Neural crest cell (in vitro differentiated cells): ENCODE measurements at places on chromosomes 3 and 15.

- DNase-seq, result peak; percentile 77
Measured at GRCh38 chr3:160941885-160942494, 163.2 kb downstream of the B3GALNT1 start.

DNA sequence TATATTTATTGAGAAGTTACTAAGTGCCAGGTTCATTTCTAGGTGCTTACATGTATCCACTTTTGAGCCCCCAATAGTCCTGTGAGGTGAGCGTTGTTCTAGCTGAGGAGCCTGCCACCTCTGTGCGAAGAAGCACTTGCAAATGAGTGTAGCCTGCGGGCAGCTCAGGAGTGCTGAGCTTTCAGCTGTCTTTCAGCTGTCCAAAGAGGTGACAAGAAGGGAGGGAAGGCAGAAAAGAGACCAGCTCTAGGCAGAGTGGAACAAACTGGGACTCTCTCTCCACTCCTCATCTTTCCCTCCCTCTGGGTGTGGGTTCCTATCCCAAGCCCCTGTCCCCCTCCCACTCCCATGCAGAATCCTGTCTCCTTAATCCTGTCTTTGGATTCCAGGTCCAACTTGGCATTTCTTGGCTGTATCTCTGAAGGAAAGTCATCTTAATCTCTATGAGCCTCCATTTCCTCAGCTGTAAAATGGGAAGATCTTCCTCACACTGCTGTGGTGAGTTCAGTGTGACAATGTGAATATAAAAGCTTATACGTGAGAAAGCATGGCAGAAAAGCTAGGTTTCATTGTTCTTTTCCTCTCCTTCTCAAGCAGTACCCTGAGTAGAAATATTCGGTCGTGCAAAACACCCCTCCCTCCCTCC is 6.7 kb upstream of the SRP14 start:
- DNase-seq, result no peak

DNA sequence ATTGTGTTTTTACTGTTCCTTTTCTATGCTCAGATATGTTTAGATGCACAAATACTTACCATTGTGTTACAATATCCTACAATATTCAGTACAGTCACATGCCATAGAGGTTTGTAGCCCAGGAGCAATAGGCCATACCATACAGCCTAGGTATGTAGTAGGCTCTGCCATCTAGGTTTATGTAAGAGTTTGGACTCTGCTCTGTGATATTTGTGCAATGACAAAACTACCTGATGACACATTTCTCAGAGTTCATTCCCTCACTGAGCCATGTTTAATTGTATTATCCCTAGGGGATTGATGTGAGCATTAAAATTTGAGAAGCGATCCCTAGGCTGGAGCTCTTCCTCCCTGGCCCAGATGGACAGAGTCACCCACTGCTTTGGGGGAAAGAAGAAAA is 270.0 kb upstream of the PROK2 start:
- no peak for DNase-seq

- no peak for DNase-seq
Measured at GRCh38 chr3:75188962-75189361, 475.2 kb upstream of the FRG2C start.

GRCh38 chr3:459311-459670 is 262.7 kb downstream of the CHL1 start:
- DNase-seq, result no peak

DNA sequence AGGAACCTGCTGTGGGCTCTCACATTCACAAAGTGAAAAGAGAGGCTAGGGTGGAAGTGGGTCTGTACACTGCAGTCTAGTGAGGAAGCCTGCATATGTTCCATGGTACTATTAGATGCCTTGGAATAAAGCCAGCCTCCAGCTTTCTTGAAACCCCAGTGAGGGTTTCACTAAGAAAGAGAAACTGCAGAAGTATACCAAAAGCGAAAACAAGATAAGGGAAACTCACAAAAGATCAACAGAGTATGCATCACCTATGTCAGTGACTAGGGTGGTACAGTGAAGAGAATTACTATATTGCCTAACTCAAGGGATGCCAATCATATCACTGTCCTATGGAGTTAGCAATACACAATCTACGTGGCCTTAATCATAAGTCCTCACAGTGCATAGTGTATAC is 212.5 kb upstream of the GADL1 start:
- no peak for DNase-seq
